Right kidney (tissue), 9 donors: ENCODE measurements at places on chromosomes 13 and 19.

- no peak for DNase-seq
These were observed 220.4 kb upstream of the HTR2A start for GRCh38 chr13:47117268-47117667.

DNA sequence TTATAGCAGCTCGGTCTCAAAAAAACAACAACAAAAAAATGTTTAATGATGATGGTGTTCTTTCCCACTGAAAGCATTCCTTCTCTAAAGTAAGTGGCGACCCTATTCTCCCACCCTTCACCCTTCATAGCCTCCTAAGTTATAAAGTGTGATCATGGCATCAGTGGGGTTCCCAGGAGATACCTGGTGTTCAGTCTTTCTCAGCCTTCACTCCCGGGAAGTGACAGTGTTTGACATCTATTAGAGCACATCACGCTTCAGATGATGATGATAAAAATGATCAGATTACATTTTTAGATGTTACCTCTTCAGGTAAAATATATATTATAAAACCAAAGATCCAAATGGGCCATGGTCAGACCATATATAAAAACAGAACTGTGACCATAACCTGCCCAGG lies 51.0 kb downstream of the TGDS start:
- no peak for DNase-seq

GRCh38 chr13:43742911-43743310 lies 43.9 kb downstream of the ENOX1 start:
- DNase-seq, result no peak

DNA sequence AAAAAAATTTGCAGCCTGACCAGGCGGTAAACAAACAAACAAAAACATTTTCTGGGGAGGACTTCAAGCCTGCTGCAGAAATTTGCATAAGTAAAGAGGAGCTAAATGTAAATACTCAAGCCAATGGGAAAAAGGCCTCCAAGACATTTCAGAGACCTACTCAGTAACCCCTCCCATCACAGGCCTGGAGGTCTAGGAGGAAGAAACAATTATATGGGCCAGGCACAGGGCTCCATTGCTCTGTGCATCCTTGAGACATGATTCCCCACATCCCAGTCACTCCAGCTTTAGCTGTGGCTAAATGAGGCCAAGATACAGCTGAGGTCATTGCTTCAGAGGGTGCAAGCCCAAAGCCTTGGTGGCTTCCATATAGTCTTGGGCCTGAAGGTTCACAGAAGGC lies 793.4 kb downstream of the SLITRK1 start:
- DNase-seq, result no peak

GRCh38 chr19:32308431-32309077 lies 36.9 kb upstream of the ZNF507 start:
- no peak for DNase-seq

DNA sequence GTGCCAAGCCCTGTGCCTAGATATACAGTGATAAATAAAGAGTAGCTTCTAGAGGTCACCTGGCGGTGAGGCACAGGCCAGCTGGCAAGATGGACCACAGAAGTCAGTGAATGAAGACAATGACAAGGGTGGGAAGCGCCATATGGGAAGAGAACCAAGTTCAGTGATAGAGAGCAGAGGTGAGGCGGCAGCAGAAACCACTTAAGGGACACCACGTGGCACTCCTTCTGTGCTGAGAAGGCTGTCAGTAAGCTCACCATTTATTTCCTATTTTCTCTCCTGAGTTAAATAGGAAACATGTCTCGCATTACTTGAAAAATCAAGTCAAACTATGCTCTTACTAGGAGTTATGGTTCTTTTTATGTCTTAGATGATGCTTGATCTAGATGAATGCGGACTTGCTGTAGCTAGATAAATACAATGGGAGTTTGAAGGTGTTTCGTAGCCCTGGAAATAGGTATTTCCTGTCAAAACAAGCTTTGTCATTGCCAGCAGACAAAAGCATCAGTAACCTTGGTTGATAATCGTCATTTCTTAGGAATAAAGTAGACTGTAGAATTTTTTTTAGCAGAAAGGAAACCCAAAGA lies 17.8 kb downstream of the ALOX5AP start:
- no peak for DNase-seq

- DNase-seq, result no peak
These were observed 15.0 kb upstream of the TNFAIP8L1 start for GRCh38 chr19:4624301-4624700.

GRCh38 chr13:69264362-69265334 lies 843.0 kb upstream of the ATXN8OS start:
- DNase-seq, result no peak

- DNase-seq, result no peak
These were observed 543.1 kb upstream of the SLITRK5 start for GRCh38 chr13:87128036-87128435.

DNA sequence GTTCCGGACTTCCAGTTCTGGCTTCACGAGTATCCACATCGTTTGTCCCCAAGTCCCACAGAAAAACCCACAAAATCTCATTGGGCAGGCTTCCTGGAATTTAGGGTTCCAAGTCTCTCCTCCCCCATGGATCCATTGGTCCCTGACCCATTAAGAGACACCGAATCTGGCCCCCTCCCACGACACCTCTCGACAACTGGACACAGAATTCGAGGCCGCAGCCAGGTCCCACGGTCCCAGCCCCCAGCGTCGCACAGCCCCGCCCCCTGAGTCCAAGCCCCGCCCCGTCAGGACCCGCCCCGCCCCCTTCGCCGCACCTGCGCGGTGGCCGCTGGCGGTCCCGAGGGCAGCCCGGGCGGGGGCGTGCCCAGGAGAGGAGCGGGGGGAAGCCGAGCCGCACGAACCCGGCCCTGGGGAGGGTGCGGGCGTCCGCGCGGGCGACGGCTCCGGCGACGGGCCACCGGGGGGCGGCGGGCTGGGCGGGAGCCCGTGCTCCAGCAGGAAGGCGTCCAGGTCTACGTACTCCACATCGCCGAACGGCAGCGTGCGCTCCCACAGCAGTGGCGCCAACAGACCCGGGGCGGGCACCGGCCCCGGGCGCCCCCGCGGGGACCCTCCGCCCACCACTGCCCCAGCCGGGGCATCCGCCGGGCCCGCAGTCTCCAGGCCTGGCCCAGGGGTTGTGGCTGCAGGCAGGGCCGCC lies 1.8 kb downstream of the DBP start:
- DNase-seq, result peak; percentile 73

- no peak for DNase-seq
These were observed 277.5 kb downstream of the DNAJC15 start for GRCh38 chr13:43300865-43301264.

GRCh38 chr19:41811036-41811435 lies 14.6 kb downstream of the CEACAM3 start:
- DNase-seq, result no peak

DNA sequence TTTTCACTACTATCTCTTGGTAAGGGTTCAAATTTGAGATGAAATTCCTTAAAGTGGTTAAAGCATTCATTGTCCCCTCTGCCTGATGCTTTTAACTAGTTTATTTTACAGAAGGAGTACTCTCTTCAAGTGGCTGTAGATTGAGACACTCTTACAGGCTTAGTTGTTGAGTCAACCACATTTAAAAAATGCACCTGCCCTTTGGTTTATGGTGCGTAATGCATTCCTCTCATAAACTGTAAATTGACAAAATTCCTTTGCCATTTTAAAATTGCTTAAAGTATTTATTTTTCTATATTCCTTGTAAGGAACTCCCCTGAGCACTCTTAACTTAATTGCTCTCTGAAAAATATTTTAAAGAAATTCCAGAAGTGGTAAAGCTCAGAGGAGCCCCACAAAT lies 826 bp upstream of the GPC5 start:
- no peak for DNase-seq
